ENCODE measurements at places on chromosomes 3 and 15. TPM values are rescaled to one million over a fixed set of nuclear protein-coding genes. Genes with fewer than 3 reads are reported as not detected.

Gene BSN
- total RNA-seq = under 0.01 TPM

Gene IGF1R
- total RNA-seq = 21.8 TPM

Gene GASK1A
- 2.2 TPM for total RNA-seq

Gene ROPN1
- total RNA-seq = not detected

Gene TEX9
- 3.1 TPM for total RNA-seq
